ENCODE measurements at places on chromosomes 11 and 22. TPM values are rescaled to one million over a fixed set of nuclear protein-coding genes. Genes with fewer than 3 reads are reported as not detected.

The HPX gene
- 1.7 TPM for total RNA-seq

The LAYN gene
- total RNA-seq = 48.9 TPM

The KLHL35 gene
- 3.3 TPM for total RNA-seq

The SOX10 gene
- not detected for total RNA-seq

The CHRM4 gene
- total RNA-seq = 0.33 TPM

The CASP1 gene
- 26.6 TPM for total RNA-seq

The GP1BB gene
- 6.6 TPM for total RNA-seq

The HIC2 gene
- 3.8 TPM for total RNA-seq

The KIAA1671 gene
- total RNA-seq = 0.17 TPM
